Common myeloid progenitor, CD34-positive (primary cell): ENCODE measurements at places on chromosomes 2 and 18.

- DNase-seq, result peak; percentile 63
These were observed 7.3 kb upstream of the PLEK start for GRCh38 chr2:68357605-68358337.

DNA sequence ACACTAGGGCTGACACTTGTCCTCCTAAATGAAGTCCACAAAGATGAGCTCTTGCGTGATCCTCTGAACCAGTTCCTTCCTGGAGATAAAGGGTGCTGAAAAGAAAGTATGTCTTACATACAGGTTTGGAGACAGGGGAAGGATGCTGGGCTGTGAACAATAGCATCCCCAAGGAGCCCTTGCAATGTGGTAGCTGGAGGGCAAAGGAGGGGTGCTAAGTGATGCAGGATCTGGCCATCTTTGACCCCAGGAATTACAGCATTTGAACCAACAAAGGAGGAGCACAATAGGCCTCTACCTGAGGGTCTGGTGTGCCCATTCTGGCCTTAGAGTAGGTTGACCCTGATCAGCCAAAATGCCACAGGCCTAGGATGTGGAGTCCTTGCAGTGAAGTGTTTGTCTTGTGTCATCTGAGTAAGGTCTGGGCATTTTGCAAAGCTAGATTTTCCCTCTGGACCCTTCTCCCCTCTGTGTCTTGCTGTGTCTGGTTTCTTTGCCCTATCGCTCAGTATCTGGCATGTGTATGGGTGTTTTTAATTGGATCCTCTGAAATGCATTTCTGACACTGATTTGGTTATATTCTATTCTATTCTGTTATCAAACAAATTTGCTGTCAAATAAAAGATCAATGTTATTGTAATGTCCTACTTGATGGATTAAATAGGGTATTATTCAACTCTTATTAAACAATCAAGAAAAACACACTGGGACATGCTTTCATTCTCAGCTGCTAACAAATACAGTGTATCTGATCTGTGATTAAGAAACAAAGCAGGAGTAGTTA lies 364.8 kb upstream of the MEIS1 start:
- no peak for DNase-seq

- no peak for DNase-seq
These were observed 326.8 kb downstream of the AKAIN1 start for GRCh38 chr18:4870177-4870773.

DNA sequence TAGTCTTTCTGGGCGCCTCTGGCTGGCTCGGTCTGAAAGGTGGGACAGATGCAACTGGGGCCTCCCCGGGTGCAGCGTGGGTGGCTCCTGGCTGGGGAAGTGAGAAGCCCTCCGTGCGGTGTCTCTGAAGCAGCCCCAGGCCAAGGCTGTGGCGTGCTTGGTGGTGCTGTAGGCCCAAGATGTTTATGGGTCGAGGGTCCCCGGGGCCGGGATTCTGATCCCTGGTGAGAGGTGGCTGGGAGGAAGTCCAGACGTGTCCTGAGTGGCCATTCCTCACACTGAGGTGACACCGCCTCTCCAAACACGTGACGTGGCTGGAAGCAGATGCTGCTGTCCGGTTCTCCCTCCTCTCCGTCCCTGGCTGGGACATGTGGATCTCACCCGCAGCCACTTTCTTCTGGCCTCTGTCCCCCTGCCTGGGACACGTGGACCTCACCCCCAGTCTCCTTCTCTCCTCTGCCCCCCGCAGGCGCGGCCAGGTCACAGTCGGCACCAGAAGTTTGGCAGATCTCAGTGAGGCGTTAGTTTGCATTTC lies 12.6 kb downstream of the RTP5 start:
- DNase-seq, result peak; percentile 86

DNA sequence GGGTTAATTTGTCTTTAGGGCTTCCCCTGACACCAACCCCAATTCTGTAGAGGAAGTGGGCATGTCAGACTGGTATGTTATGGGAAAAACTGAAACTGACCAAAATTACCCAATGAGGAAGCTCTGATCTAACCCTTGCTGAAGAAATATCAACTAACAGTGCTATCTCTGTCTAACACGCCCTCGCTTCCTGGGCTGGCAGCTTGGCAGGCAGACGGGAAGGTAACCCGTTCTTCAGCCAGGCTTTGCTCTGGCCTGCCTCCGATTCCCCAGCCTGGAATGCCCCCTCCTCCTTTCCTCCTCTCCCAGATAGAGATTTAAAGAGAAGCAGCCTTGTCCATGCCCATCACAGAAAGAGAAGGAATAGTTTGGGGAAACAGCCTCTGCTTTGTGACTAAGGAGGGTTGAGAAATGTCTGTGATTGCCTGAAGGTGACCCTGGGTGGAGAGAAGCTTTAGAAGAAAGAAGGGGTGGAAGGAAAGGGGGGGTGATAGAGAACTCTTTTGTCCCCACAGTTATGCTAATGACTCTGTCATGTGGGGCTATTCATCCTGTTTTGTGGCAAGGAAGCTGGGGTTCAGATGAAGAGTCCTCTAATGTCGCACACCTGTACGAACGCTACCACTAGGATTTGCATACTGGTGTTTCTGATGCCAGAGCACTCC lies 15.4 kb downstream of the HK2 start:
- peak; percentile 62 for DNase-seq

DNA sequence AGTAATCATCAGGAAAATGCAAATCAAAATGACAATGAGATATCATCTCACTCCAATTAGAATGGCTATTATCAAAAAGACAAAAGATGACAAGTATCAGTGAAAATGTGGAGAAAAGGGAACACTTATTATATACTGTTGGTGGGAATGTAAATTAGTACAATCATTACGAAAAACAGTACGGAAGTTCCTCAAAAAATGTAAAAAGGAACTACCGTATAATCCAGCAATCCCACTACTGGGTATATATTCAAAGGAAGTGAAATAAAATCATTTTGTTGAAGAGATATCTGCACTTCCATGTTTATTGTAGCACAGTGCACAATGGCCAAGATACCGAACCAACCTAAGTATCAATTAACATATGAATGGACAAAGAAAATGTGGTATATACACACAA lies 52.4 kb upstream of the TEX51 start:
- DNase-seq, result no peak

DNA sequence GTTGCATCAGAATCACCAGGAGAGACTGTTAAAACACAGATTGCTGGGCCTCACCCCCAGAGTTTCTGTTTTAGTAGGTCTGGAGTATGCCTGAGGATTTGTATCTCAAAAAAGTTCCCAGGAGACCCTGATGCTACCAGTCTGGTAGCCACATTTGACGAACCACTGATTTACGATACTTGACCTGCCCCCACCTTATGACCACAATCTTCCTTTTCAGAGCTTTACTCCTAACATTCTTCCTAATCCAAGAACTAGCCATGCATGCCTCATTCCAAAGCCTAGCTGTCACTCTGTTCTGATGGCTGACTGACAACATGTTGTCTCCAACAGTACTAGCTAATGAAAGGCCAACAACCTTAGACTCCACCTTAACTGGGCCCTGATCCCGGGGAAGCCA lies 191.4 kb downstream of the MBD2 start:
- DNase-seq, result no peak
